Hypothalamus (tissue), 51 donors: ENCODE measurements at places on chromosomes 12 and 14.

GRCh38 chr14:53953828-53954550 is 2.6 kb downstream of the BMP4 start:
- no peak for DNase-seq

DNA sequence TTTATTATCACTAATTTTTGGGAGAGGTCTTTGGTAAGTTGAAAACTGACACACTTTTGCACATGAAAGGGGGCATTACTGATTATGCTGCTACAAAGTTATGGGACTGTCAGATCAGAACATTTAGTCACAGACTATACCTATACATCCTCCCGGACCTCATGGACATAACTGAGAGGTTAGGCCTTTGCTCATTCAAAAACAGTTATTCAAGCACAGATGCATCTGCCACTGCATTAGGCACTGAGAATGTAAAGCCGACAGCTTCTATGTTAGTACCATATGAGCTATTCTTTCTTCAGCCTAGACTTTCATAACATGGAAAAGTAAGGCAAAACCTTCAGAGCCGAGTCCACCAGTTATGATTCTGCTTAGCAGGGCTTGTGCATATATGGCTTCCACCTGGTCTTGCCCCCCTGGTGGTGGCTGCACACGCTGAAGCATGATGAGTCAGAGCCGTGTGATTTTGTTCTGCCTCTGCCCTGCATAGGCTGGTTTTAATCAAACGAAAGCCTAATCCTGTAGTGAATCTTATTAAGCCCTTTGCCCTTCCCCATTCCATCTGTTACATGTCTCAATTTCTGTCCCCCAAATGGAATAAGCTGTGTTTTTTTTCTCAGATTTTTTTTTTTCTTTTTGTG is 21.8 kb upstream of the RNU6-8 start:
- DNase-seq = no peak

GRCh38 chr14:88790501-88791251 is 2.1 kb downstream of the EML5 start:
- DNase-seq = no peak

- no peak for DNase-seq
Observed at GRCh38 chr14:81205639-81206038, 15.1 kb downstream of the GTF2A1 start.

- no peak for DNase-seq
Observed at GRCh38 chr12:19039515-19039914, 90.0 kb upstream of the PLEKHA5 start.

DNA sequence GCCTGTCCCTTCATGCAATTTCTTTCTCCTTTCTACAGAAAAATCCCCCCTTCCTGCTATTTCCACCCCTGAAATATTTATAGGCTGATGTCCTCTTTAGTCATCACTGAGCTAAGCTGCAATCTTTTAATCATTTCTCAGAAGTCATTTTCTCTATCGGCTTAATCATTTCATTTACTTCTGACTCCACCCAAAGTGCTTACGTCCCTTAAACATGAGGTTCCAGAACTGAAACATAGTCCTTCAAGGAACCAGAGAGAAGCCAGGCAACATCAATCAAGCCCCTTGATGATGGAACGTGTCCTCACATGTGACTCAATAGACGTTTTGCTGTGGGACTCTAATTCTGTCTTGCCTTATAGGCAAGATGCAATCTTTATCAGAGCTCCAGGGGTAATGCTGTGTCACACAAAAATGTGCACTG is 148.7 kb upstream of the KRR1 start:
- no peak for DNase-seq
